CD8-positive, alpha-beta memory T cell (primary cell): ENCODE measurements at places on chromosomes 5 and 9.

- no peak for DNase-seq
These were observed 486.8 kb downstream of the PSAT1 start for GRCh38 chr9:78783743-78784142.

GRCh38 chr9:30913331-30913730, 1471.1 kb upstream of the ACO1 start:
- DNase-seq = no peak

DNA sequence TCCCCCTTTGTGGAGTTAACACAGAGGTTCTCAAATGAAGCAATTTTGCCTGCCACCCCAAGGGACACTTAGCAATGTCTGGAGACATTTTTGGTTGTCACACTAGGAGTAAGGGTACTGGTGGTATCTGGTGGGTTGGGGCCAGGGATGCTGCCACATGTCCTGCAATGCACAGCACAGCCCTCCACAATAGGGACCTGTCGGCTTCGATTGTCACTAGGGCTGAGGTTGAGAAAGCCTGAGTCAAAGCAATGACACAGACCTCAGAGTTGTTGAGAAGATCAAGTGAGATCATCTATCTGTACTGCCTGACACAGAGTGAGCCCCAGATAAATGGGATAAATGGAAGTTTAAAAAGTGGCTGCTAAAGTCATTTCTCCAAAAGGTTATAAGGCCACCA, 249.2 kb upstream of the KLF4 start:
- no peak for DNase-seq

DNA sequence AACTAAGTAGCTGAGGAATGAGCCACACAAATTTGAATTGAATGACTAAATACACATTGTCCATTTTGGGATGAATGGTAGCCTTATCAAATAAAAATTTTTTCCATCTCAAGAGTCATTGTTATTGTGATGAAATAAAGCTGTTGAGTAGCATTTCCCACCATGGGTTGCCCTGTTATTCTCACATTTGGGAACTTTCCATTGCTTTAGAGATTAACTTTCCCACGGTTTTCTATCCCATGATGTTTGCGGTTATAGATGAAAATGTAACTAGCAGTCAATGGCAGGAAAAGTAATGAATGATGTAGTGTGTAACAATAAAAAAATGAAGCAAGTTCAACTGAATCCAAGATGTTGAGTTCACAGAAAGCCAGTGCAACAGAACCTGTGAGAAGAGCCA, 59.9 kb upstream of the PLPP1 start:
- no peak for DNase-seq
